ENCODE measurements at places on chromosomes 3 and 15.

- DNase-seq: no peak
Observed at GRCh38 chr15:78950902-78951840, 6.3 kb upstream of the CTSH start.

DNA sequence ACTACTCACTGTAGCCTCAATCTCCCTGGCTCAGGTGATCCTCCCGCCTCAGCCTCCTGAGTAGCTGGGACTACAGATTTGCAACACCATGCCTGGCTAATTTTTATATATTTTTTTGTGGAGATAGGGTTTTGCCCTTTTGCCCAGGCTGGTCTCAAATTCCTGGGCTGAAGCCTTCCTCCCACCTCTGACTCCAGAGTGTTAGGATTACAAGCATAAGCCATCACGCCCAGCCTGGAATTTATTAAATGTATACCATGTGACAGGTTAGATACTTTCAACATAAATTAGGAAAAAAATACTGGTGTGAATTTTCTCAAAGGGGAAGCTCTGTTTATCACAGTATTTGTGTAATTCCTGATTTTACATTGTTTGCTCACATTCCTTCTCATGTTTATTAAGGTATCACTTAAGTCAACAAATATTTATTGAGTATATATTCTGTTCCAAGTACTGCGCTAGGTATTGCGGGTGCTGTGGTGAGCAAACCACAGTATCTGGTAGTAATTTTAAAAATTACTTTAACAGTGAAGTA lies 24.8 kb downstream of the PPP4R2 start:
- DNase-seq: no peak

DNA sequence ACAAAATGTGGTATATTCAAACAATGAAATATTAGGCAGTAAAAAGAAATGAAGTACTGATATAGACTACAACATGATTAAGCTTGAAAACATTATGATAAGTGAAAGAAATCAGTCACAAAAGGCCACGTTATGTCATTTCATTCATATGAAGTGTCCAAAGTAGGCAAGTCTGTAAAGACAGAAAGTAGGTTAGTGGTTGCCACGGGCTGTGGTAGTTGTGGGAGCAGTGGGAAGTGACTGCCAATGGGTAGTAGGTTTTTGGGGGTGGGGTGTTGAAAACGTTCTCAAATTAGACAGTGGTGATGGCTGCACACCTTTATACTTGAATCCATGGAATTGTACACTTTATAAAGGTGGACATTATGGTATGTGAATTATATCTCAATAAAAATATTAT lies 12.1 kb downstream of the GALNT15 start:
- no peak for DNase-seq

- DNase-seq: peak; percentile 75
Observed at GRCh38 chr15:30065025-30065801, 17.5 kb upstream of the GOLGA8J start.

DNA sequence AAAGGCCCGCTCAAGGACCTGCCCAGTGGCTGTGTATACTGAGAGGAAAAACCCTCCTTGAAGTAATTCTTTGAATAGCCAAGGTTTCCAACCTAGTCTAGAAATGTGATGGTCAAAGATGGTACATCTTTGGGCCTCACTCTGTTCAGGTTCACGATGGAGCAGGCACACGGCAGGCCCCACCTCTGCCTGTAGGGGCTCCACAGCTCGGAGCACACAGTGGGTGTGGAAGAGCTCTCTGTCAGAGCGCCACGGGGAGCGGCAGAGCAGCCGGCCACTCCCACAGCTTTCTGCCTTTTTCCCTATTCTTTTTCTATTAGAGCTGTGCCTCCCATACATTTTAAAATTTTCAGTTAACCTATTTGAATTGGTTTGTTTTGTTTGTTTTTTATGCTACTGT lies 89.5 kb downstream of the CTNNB1 start:
- DNase-seq: no peak

- DNase-seq: no peak
Observed at GRCh38 chr15:41788262-41788661, 14.0 kb downstream of the MAPKBP1 start.

DNA sequence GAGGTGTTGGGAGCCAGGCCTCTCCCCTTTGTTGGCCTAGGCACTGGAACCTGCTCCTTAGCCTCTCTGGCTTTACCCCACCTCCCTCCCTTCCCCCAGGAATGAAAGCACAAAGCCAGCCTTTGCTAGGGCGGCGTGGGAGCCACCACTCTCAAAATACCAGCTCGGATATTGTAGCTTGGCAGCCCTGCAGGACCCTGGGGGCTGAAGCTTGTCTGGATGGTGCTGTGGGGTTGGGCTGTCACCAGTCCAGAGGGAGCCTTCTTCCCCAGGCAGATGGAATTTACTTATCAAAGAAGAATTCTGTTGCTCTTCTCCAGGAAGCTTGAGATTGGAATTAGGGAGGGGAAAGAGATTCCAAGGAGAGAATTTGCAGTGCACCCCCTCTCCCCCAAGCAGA lies 14.9 kb upstream of the GRM2 start:
- DNase-seq: no peak

DNA sequence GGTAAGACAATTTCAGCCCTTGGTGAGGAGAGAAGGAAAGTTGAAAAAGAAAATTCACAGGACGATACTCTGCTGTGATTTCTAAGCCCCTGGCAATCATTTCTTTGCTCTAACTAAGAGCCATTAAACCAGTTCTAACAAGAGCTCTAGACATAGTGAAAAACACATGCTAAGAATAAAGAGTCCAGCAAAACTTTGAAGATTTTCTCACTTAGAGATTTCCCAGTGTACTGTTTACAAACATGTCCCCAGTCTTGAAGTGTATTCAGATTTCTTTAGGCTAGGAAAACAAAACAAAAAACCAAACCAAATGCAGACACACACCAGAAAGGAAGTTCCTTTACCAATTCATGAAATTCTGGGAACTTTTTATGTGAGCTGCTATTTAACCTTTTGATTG lies 325.8 kb downstream of the PTPRG start:
- no peak for DNase-seq

GRCh38 chr3:105537371-105538080 lies 170.8 kb downstream of the ALCAM start:
- DNase-seq: no peak

- no peak for DNase-seq
Observed at GRCh38 chr15:79924379-79924778, 27.6 kb upstream of the MTHFS start.

GRCh38 chr15:28915935-28916334 lies 30.2 kb downstream of the APBA2 start:
- no peak for DNase-seq

DNA sequence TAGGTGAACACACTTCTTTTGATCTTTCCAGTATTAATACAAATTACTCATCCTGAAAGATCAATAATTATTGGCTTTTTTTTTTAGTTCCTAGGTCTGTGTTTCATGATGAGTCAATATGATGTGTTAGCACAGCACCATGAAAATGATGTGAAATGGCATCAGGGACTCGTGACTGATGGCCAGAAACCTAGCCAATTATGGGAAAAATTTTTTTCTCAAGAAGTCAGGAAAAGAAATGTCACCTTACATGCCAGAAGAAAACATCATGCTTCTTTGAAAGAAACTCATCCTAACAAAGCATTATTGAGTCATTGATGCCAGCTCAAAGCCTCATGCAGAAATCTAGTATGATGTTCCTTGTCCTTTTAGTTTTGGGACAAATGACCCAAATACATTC lies 468.3 kb upstream of the CBLB start:
- no peak for DNase-seq

DNA sequence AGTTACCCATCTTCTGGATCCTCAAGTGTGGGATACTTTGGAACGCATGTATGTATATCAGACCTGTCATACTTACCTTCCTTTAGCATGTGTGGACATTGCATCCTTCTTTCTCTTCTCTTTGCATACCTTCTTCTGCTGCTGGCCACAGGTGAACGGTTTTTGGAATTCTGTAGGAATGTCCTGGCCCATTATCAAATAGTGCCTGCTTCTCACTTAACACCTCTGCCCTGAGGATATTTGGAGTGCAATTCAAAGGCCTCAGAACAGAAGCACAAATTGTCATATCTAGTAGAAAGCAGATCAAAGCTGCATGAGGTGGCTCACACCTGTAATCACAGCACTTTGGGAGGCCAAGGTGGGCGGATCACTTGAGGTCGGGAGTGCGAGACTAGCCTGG lies 34.1 kb upstream of the UACA start:
- no peak for DNase-seq

DNA sequence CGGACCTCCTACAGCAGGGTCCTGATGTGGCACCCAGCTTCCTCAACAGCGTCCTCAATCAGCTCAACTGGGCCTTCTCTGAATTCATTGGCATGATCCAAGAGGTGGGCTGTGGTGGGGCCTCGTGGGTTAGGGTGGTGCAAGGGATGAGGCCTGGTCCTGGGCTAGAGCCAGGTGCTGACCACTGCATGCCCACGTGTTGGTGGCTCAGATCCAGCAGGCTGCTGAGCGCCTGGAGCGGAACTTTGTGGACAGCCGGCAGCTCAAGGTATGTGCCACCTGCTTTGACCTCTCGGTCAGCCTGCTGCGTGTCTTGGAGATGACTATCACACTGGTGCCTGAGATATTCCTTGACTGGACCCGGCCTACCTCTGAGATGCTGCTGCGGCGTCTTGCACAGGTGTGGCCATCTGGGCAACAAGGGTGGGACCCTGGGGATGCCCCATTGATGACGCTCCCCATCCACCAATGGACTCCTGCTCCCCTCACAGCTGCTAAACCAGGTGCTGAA lies 3.8 kb downstream of the AMIGO3 start:
- DNase-seq: no peak

DNA sequence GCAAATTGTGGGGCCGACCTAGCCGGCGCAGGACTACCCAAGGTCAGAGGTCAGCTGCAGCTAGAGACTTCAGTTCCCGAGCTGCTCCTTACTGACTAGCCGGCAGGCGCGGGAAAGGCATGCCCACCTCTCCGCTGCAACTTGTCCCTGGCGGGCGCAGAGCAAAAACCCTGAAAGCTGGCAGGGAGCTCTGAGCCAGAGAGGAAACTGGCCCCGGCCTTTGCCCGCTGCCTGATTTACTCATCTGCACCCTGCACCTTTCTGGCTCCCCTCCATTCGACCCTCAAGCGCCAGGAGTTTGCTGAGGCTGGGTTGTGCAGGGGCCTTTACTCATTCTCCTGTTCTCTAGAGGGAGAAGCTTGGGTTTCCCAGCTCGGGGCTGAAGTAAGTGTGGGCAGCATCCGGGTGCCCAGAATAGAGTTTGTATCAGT lies 1.5 kb downstream of the ZIC4 start:
- no peak for DNase-seq

DNA sequence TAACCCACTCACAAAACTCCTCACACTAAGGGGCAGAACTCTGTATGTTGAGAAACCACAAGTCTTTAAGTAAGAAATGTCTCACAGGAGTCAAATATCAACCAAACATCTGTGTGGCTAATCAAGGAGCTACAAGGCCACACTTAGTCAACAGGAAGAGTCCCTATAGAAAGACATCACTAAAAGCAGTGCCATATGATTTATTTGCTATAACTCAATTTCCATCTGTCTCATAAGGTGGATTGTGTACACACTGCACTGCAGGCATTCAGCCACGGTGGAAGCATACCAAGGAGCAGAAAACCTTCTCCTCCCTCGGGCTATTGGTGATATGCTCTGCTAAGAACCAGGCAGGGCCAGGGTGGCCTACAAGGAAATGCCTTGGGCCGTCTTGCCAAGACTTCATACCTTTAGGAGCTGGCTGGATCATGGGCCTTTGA lies 197.6 kb upstream of the CFAP20DC start:
- DNase-seq: no peak

DNA sequence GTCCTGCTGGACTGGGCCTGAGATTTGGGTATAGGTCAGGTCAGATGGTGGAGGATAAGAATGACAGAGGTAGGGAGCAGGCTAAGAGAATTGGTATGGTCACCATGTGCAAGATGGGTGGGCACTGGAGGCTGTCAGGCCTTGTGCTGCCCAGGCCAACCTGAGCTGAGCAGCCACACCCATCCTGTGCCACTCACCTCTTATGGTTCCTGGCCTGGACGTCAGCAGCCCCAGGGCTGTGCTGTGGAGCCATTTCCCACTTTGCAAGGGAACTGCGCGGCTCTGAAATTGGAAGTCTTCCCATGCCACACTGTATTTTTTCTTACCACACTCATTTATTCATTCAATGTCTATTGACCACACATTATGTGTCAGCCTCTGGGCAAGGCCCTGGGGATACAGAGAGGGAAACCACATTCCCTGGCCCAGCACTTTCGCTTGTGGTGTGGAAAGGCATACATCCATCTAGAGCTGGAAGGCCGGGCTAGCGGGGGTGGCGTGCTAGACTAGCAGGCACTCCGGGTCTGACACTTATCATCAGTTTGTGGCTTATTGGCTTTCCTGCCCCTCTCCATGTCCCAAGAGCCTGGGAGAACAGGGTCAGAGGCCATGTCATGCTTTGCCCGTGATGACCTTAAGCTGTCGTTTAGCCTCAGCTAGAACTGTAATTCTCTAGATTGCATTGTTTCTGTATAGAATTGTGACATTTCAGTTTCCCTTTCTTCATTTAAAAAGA lies 51.1 kb upstream of the POLG start:
- DNase-seq: no peak

DNA sequence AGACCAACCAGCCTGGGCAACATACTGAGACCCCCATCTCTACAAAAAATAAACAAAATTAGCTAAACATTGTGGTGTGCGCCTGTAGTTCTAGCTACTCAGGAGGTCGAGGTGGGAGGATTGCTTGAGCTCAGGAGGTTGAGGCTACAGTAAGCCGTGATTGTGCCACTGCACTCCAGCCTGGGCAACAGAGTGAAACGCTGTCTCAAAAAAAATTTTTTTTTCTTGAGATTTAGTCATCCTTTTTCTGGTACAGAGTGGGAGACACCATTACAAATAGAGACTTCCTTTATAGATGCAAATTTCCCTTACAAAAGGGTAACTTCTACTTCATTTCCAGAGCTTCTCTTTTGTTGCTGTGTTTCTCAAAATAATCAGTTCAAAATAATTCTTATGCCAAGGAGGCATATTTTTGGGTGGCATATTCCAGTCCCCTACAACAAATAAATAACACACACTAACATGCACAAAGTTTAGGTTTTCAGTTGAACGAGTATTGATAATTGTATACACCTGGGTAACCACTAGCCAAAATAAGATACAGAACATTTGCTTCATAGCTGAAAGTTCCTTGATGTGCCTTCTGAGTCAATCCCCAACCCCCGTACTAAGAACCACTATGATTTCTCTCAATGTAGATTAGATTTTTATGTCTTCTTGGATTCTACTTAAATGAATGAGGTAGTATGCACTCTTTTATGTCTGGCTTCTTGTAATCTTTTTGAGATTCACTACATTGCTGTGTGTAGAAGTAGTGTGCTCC lies 248.9 kb upstream of the PROK2 start:
- DNase-seq: no peak

DNA sequence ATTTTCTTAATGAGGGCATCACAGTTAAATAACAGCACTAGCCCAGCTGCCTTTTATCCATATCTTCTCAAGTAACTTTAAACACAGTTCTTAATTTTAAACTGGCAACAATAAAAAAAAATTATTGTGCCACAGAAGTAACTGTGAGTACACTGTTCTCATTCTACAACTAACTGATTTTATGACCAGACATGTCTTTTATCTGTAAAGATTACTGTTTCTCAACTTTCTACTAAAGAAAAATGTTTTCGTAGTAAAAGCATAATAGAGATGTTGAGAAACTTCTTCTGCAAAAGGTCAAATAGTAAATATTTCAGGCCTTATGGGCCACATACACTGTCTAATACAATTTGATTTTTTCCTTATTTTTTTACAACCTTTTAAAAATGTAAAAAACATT lies 32.0 kb downstream of the PLOD2 start:
- no peak for DNase-seq
